ENCODE measurements at places on chromosomes 2 and 18.

DNA sequence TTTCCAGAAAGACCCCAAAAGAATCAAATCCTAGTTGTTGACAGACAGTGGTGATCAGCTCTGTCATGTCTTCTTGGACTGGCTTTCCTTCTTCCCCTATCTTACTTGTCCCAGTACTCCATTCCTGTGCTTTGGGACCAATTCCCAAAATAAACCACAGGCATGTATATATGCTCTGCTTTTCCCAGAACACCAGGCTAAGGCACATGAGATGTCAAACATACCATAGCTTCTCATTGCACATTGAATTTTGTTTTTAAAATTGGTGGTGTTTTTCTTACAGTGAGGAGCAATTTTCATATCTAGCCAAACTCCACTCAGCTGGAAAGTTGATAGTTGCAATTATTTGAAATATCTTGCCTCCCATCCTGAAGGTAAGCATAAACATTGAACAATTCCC lies 88.9 kb upstream of the RGPD4 start:
- DNase-seq: no peak

- no peak for DNase-seq
Observed at GRCh38 chr18:79217979-79218604, 148.9 kb downstream of the ATP9B start.

DNA sequence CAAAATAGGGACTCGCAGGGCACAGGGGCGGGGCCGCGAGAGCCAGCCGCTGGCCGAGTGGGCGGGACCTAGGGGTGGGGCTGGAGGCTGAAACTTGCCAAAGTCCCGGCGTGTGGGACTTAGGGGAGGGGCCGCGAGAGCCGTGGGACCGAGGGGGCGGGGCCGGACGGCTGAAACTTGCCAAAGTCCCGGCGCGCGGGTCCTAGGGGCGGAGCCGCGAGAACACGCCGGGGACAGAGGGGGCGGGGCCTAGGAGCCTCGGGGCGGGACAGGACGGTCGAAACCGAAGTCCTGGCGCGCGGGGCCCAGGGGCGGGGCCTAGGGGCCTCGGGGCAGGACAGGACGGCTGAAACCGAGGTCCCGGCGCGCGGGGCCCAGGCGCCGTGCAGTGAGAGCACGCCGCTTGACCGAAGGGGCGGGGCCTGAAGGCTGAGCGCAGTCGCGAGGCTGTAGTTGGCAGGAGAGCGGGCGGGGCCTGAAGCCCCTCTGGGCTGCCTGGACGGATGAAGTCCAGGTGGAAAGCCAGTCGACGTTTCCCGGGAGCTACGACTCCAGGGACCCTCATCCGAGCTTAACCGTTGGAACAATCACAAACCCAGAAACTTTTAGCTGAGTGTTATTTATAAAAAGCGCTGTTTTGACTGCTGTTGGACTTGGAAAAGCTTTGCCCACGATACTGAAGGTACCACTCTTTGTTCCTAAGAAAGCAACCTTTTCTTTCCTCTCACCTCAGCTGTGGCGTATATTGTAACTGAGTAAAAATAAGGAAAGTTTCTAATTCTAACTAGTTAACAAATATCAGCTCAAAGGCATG lies 475 bp upstream of the BARD1 start:
- no peak for DNase-seq

GRCh38 chr2:55165626-55166025 lies 66.5 kb downstream of the CLHC1 start:
- DNase-seq: no peak

DNA sequence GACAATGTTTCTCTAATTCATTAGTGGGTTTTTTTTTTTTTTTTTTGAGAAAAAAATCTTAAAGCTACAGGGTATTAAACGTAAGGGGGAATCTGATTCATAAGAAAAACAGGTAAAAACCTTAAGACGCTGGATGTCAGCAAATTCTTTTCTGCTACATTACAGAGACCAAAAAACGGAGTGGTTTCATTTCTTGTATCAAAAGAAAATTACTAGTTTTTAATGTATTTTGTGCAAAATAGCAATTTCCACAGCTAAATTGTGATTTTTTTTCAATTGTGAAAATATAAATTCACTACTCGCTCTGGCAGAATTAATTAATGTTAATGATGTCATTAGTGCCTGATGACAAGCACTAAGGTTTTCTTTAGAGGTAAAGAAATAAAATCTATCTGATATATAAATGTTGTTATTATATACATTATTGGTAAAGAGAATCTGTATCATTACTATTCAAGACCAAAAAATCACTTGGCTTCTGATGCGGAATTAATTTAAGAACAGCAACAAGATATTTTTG lies 9.9 kb downstream of the OTX1 start:
- no peak for DNase-seq

GRCh38 chr2:18065249-18065648 lies 186.8 kb downstream of the KCNS3 start:
- DNase-seq: no peak

DNA sequence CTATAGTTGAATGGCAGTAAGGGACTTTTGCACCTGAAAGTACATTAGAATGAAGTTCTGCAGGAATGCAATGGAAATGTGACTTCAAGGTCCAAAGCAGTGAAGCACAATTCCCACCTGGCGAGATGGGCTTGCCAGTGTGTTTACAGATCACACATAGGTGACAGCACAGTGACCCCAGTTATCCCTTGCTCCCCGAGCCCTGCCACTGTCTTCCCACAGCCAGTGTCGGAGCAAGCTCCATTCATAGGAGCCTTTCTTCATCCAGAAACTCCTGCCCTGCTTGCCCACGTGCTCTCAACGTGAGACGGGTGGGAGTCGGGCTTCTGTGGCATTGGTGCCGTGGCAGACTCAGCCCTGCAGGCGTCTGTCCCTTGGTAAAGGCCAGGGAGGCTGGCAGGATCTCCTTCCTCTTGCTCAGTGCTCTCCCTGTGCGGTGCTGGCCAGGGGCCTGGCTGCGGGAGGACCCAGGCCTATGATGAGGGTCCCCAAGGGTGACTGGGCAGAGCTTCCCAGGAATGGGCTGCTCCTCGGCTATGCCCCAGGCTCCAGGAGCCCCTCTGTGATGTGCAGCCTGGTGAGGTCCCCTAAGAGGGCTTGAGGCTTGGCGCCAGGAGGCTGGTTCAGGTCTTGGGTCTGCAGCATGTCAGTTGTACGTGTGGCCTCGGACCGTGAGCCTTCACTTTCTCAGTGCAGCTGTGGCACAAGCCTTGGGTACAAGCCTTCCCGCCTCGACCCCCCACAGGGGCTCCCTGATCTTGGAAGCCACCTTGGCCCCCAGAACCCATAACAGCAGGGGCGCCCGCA lies 40.2 kb downstream of the SNED1 start:
- no peak for DNase-seq

DNA sequence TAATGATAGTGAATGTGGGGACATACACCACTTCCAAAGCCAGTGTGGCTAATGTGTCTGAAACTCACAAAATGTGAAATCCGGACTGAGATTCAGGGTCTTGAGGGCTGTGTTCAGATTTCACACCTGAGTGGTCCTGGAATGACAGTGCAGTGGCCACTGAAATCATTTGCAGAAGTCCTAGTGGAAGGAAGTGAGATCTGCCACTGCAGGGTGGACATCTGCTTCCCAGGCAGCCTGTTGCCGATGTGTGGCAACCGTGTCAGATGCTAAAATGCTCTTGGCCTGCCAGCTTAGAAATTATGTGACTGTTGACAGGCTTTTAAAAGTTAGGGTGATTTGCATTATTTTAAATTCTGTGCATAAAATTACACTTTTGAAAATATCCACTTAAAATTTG lies 77.8 kb upstream of the TMEM200C start:
- DNase-seq: no peak

GRCh38 chr2:100278986-100279385 lies 43.3 kb downstream of the LONRF2 start:
- no peak for DNase-seq

GRCh38 chr2:129752686-129753085 lies 226.8 kb upstream of the RAB6C start:
- no peak for DNase-seq

GRCh38 chr2:220935789-220936321 lies 636.2 kb downstream of the EPHA4 start:
- DNase-seq: no peak

DNA sequence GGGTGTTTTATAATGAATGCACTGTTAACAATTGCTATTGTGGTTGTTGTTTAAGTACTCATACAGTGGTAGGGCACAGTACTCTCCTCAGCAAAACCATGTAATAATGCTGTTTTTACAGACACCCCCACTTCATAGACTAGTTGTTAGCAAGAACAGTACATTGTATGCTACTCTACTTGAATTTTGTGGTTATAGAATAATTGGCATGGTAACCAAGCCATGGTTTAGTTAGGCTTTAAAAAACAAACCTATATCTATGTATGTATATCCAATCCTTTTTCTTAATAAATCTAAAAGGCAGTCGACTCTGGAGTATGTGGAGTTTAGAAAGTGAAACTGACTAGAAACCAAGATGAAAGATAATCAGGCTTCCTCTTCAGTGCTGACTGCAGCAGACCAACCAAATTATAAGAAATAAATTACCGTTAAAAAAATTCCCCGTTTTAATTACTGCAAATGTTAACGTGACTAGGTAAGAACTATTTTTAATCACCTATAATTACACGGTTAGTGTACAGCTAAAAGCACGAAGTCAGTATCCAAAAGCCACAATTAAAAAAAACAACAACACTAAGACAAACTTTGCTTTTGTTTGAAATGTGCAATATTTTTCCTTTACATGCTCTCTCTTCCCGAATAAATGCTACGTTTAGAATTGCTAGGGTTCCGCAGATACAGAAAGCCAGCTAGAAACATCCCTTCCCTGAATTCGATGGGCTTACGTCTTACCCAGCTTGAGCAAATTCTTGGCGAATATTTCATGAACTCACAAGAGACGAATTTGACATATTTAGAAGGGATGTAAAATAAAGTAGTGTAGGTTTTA lies 113.3 kb upstream of the SERTAD2 start:
- DNase-seq: peak; percentile 59

DNA sequence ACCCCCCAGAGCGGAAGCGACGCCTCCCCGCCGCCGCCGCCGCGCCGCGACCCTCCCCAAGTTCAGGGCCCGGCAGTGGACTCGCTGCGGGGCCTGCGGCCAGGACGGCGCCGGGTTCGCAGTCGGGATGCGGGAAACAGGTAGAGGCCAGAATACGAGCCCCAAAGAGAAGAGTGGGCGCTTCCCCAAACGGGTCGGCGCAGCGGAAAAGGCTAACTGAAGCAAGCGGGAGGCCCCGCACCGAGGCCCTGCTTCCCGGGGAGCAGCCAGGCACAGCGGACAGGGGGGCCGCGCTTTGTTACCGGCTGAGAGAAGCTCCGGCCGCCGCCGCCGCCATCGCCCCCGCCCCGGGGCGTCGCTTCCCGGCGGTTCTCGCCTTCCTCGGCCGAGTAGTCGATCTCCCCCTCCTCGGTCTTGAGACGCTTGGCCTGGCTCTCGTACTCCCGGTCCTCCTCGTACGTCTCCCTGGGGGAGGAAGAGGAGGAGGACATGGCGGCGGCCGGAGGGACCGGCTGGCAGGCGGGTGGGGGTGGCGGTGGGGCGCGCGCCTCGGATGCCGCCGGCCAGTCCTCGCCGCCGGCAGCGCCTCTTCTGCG lies 494 bp downstream of the HNRNPLL start:
- DNase-seq: no peak

DNA sequence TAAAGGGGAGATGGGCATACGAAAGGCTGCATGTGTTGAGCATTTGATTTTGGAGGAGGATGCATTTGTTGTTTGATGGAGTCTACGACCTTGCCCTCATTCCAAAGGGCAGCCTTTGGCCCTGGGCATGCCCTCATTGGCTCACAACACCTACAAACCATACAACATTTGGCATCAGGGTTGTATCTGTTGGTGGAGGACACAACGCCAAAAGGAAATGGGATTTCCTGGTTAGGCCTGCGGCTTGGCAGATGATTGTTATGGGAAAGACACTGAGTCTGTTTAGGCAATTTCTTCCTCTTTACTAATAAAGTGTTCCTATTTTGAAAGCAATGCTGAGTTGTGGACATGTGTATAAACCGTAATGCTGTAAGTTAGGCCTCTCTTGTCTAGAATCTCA lies 246.9 kb downstream of the LDLRAD4 start:
- no peak for DNase-seq

DNA sequence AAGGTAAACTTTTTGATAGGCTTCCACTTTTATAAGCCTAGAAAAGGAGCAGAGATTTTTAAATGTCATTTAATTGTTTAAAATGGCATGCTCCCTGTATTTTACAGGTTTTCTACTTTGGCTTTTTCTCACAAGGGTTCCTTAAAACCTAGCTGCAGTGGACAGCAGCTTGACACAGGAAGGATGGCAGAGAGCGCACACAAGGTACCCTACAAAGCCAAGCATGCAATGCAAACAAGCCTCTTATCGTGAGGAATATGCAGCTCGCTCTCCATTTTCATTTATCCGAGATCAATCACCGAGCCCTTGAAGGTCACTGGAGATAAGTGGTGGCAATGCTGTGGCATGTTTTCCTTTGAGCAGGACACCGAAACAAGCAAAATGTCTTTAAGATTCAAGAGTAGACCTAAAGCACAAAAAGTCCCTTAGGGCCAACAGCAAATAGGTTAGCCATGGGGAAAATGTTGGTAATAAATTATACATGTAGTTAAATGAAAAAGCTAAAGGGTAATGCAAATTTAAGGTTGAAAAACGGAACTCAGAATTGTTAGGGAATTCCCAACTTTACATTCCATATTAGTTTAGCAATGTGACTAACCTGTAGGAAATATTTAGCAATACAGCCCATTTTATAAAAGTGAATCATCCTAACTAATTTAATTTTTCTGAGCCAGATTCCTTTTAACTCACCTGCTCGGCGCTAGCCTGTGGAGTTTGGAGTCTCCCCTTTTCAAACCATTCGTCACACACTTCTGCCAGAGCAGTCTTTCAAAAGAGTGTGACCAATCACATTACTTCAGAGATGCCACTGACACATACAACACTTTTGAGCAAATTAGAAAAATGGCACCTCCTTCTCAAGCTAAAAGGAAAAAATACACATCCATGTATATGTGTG lies 337.9 kb upstream of the PKDCC start:
- no peak for DNase-seq

GRCh38 chr2:195622966-195623365 lies 34.1 kb upstream of the SLC39A10 start:
- no peak for DNase-seq

DNA sequence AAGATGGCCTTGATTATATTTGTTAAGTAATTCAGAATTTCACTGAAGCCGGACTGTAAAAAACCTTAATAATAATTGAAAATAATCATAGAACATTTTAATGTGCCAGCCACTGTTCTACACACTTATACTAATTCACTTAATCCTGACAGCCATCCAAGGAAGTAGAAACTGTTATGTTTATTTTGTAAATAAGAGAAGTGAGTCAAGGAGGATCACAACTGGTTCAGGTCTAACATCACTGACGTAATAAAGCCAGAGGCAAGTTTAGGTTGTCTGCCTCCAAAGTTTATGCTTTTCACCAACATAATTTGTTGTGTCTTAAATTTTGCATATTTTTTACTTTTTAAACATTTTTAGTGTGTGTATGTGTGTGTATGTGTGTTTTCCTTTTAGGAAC lies 436.1 kb downstream of the LRRTM4 start:
- DNase-seq: no peak

DNA sequence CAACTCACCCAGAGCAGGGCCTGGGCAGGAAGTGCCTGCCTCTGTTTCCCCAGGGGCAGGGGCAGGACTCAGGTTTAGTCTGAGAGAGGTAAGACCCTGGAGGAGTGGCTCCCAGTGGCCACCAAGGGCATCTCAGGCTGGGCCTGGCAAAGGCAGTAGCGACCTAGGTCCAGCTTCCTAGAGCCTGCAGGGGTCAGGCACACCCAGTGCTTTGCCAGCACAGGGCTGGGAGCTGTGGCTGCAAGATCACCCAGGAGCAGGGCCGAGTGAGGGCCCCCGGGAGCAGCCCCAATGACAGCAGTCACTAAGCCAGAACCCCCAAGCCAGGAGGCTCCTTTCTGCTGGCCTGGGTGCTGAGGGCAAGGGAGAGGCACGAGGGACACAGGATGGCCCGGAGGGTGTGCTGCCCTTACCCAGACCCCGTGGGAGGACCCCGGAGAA lies 8.8 kb upstream of the DUSP2 start:
- no peak for DNase-seq
